ENCODE measurements at places on chromosomes 11 and 22. TPM values are rescaled to one million over a fixed set of nuclear protein-coding genes. Genes with fewer than 3 reads are reported as not detected.

- no peak for DNase-seq
These were observed 12.9 kb upstream of the CD3E start for GRCh38 chr11:118291477-118292135.

Gene OR51B2
- total RNA-seq = 2.9 TPM

Gene SAA1
- total RNA-seq = not detected

- DNase-seq = no peak
These were observed 48.5 kb downstream of the MS4A13 start for GRCh38 chr11:60563553-60564235.

DNA sequence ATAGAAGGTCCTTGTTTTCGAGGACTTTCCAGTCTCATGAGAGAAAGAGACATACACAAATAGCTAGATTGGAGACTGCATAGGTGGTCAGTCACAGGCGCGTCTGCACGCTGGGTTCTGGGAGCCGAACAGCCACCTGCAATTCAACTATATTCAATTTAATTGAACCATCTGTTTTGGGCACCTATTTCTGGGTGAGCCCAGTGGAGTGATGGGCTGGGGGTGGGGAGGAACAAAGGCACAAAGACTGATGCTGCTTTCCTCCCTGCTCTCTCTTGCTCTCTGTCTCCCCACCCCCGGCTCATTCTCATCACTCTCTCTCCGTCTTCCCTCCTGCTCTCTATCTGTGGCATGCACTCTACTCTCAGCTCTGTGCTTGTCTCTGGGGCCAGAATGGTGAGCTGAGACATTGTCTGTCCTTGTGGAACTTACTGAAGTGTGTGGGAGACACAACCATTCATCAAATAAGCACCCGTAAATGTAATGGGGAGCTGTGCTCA lies 48.1 kb upstream of the B3GAT1 start:
- DNase-seq = no peak

DNA sequence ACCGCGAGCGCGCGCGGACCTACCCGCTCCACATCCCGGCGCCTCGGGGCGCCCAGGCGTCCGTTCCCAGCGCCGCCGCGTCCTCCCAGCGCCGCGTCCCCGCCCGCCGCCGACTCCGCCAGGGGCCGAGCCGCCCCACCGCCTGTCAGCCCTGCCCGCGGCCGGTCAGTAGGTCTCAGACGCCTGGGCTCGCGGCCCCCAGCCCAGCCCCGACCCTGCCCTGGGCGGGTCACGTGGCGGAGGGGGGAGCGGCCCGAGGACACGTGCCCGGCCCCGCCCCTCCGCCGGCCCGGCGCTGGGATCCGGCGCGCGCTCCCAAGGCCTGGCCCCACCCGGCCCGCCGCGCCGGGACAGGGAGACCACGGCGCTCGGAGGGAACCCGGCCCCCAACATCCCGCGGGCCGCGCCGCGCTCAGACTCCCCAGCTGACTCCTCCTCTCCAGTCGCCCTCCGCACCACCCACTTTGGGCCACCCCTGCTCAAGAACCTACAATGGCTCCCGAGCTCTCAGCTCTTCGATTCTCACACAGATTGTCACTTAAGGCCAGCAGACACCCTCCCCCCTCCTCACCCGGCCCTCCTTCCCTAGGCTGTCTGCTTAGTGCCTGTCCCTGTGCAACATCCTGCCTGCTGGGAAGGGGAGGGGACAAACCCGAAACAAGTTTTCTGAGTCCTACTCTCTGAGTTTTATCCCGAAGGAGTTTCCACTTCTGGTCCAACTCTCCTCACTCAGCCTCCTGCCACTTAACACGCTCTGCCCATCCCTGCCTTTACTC lies at the start of gene RAB3IL1:
TSS of gene RAB3IL1 (minus strand) at position 233 of the 776 bp plus-strand sequence. CDS start at position 34, 199 bp downstream.
- peak; percentile 71 for DNase-seq

DNA sequence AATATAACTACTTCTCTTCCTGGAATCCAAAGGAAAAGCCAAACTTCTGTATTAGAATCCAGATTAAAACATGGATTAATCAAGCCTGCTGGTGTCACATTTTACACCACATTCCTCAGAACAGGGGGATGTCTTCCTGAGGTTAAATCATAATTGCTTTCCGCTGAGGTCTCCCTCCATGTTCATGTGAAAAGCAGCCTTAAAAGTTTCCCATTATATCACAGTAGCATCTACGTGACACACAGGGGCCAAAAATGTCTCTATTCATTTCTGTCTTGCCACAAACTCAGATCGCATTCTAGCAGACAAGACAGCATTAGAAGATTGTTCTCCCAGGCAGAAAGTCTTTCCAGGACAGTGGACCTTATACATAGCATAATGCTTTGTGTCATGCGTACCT lies 788.7 kb downstream of the OPCML start:
- no peak for DNase-seq

Gene TNNT3
- total RNA-seq = 89.1 TPM

DNA sequence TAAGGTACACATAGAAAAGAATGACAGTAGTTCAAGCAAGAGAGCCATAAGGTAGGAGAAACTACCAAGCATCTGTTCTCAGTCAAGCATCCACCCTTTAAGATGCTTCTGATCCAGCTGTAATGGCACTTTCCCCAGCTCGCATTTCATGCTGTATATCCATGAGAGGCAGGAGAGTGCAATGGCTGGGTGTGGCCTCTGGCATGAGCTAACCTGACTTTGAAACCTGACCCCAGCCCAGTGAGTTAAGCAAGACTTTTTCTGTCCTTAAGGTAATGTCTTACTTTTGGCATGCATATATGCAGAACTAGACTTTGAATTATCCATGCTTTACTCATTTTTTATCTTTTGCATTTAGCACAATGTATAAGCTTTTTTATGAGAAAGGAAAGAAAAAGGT lies 79.8 kb upstream of the CNTN5 start:
- no peak for DNase-seq

GRCh38 chr11:9573775-9574621 lies 528 bp downstream of the WEE1 start:
- no peak for DNase-seq

Gene RELT
- 8.4 TPM for total RNA-seq

Gene MRGPRX3
- not detected for total RNA-seq

Gene NAALAD2
- 7.2 TPM for total RNA-seq

GRCh38 chr11:130180491-130180890 lies 20.9 kb downstream of the ST14 start:
- peak; percentile 84 for DNase-seq

- DNase-seq = no peak
These were observed 278.4 kb downstream of the KIRREL3 start for GRCh38 chr11:126722006-126722736.

DNA sequence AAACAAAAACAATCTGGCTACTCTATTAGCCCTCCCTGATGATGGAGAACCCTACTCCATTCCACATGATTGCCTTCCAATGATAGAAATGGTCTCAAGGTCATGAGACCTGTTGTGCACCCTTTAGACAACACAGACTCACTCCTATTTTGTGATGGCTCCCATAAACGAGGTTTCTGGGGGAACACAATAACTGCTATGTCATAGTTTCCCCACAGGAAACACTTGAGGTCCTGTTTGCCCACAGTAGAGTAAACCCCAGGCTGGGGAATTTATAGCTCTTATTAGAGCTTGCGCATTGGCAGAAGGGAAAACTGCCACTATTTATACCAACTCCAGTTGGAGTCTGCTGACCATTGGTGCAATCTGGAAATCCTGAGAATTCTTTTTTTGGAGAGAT lies 28.7 kb downstream of the MIF start:
- DNase-seq = no peak

Gene P2RX3
- total RNA-seq = not detected

DNA sequence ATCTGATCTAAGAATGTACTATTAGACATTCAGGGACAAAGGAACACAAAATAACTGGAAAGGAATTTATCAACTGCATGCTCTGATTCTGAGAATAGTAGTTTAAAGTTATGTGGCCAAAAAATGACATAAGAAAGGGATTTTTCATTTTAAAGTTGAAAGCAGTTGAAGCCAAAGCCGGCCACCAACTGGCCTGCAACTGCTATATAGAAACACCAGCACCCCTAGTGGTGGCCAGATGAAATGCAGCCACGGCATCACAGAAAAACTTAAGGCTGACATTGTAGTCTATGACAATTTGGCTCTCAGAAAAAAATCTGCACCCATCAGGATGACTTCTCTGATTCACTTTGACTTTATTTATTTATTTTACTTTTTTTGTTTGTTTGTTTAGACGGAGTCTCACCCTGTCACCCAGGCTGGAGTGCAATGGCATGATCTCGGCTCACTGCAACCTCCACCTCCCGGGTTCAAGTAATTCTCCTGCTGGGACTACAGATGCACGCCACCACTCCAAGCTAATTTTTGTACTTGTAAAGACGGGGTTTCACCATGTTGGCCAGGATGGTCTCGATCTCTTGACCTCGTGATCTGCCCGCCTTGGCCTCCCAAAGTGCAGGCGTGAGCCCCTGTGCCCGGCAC lies 59.2 kb downstream of the SLC35F2 start:
- DNase-seq = peak; percentile 66

DNA sequence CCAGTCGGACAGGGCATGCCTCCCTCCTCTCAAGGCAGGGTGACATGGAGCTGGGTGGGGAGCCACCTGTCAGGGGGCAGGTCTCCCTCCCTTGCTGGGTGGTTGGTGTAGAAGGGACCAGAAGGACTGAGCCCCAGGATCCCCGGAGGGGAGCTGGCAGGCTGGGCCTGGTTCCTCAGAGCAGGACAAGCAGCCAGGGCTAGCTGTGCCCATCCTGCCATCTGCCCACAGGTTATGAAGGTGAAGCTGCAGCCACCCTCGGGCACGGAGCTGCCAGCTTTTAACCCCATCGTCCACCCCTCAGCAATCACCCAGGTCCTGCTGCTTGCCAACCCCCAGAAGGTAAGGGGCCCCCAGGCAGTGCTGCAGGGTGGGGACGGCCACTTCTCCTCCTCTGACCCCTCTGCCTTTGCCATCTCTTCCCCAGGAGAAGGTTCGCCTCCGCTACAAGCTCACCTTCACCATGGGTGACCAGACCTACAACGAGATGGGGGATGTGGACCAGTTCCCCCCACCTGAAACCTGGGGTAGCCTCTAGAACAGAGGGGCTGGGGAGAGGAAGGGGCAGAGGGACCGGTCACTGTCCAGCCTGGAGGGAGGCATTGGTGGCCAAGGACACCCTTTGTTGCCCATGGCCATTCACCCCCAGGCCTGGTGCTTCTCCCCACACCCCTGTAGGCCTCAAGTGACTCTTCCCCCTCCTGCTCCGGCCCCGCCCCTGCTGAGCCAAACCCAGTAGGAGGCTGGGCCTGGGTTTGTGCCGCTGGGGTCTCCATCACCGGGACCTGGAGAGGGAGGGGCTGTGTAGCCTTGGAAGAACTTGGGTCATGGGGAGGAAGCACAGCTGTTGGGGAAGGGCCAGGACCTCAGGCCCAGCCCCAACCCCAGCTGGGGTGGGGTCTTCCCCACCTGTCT lies 7.0 kb upstream of the SH3BP1 start:
- no peak for DNase-seq

- no peak for DNase-seq
These were observed 50.4 kb downstream of the TCP11L1 start for GRCh38 chr11:33089776-33090175.

DNA sequence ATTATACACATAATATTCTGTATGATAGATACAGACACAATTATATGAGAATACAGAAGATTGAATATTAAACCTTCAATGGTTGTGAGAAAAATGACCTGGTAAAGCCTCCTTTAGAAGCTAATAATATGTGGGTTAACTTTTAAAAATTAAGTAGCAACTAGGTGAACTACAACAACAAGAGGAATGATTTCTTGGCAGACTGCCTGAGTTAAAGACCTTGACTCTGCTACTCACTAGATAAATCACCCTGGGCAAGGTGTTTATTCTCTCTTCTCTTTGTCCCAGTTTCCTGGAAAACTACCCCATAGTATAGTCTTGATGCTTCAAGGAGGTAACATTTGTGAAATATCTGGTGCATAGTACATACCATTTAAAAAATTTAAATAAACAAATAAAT lies 519.6 kb upstream of the TENM4 start:
- DNase-seq = no peak

GRCh38 chr11:120744016-120744994 lies 232.8 kb downstream of the GRIK4 start:
- DNase-seq = no peak

DNA sequence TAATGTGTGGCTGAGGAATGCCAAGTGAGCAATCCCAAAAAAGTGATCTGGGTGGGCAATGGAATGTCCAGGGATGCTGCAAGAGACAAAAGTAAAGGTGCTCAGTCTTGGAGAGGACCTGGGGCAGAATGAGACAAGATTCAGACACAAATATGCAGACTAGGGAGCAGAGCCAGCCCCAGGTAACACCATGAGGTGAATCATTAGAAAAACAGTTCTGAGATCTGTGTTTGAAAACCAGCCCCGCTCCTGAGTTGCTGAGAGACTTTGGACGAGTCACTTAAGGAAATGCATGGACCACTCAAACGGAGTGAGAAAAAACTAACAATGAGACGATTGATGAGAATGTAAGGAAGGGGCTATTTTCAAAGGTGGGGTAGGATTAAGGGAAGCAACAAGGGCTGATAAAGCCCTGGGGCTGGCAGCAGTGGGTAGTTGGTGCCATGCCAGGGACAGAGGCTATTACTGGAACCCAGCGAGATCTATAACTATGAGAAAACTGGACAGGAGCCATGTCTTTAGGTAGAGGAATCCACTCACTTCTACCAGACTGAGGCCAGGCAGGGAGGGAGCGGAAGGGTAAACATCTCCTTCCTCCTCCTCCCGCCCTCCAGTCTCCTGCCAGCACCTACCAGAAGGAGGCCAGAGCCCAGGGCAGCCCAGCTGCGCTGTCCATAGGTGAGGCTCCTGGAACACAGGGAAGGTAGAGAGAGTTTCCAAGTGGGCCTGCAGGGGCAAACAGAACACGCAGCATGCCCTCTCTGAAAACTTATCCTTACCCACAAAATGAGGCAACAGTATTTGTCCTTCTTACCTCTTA lies 130.4 kb upstream of the TEAD1 start:
- DNase-seq = no peak

DNA sequence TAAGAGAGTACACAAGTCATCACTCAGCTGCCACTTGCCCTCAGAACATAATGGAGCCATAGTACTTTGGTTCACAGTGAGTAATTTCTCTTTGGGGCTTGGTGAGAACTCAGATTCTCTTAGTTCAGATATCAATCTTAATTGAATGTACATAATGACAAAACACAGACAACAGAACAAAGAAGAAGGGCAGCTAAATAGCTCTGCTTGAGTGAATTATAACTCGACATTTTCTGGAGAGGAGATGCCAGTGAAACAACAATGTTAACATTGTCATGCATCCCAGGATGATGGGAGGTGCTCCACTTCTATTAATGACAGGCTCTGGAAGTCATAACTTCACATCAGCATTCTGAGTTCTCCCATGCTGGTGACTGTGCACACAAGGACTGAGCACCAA lies 508.1 kb downstream of the TMEM135 start:
- DNase-seq = no peak

GRCh38 chr11:121763526-121763925 lies 310.8 kb upstream of the SORL1-AS1 start:
- peak; percentile 51 for DNase-seq

- peak; percentile 73 for DNase-seq
These were observed 114.2 kb downstream of the CHST1 start for GRCh38 chr11:45551191-45551713.

Measured in umbilical cord (tissue), 2 donors.